ENCODE measurements at places on chromosomes 12 and 14.

DNA sequence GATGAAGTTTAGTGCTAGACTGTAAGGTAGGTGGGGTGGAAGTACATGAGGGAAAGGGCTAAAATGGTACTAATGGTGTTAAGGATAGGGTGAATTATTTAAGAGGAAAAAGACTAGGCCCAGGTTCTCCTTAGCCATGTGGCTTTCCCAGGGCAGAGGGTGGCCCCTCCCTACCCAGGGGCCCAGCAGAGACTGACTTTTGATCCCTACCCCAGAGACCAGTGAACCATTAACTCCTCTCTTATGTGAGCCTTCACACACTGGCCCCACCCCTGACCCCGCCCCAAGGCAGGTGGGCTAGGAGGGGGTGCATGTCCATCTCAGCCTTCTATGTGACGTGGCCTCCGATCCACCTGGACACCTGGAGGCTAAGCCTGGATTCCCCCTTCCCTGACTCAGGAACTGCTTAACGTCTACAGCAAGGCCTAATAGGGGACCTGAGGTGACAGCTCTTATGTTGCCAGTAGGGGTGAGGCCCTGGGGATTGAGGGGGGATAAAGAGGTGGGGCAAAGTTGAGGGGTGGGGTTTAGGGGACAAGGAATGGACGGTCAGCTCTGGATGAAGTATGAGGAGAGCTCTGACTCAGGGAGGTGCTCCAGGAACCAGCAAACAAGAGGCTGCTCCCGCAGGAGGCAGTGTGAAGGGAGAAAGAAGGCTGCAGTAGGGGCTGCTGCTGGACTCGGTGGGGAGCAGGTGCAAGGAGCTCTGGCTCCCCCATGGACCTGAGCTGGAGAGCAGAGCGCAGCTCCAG lies 757 bp downstream of the SLC39A5 start:
- DNase-seq: no peak

DNA sequence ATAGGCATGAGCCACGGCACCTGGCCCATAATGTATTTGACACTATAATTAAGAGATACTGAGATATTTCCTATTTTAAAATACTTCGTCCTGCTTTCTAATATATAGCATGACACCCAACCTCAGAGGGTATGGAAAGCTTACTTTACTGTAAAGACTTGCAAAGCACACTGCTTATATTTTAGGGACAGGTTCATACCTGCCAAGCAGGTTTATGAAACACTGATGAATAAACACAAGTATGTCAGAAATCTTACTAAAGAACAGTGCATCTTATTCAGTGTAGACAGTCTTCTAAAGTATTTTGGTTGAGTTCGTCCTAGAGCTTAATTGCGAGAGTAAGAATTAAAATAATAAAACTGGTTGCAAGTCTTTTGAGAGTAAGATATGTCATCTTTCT lies 65.4 kb downstream of the PPFIBP1 start:
- no peak for DNase-seq

DNA sequence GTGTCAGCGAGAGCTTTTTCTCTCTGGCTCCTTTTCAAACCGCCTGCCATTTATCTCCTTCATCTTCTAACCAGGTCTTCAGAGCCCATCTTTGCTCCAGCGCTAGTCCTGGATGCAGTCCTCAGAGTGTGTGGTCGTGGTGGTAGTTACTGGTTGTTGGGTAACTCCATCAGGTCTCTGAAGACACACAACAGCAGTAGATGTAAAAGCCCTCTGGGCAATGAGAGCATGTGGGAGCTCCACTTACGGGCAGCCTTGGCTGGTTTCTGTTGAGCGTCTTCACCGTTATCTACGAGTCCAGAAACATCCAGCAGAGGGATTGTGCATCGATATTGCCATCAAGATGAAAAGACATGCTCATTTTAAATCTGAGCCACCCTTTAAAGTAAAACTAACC lies 61.2 kb downstream of the FBXL14 start:
- DNase-seq: no peak

DNA sequence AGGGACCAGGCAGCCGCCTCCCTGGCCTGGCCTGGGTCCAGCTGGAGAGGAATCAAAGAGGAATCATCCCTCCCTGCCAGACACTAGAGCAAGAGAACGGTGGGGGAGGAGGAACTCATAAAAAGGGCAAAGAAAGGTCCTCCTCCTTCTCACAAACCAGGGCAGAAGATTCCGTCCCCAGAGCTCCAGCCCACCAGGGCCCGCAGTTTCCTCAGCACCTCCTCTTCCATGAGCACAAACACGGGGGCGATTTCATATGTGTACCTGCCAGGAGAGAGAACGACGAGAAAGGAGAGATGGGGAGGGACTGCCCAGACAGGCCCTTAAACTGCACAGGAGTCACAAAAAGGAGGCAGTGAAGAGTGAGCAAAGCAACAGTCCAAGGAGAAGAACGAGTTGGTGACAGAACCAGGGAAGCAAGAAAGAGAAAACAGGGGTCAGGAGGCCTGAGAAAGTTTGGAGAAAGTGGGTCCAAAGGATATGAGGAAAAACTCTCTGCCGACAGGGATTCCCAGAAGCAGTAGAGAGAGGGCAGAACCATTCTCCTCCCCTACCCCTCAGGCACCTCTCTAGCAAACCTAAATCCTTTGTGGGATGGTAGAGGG lies 8.7 kb upstream of the ZNF740 start:
- DNase-seq: no peak

DNA sequence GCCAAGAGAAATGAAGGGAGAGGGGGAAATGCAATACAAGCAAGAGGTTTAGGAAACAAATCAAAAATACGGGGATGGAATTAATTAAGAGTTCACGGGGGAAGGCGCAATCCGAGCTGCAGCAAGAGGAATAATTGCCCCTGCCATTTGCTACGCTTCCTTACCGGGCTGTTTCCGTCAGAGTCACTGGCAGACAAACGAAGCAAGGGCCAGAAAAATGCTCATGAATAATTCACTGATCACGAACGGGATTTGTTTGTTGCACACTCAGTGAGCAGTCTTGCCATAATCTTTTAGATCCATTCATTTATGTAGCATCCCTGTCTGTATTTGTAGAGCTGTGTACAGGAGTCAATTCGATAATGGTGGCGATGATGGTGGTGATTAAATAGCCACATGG lies 39.0 kb downstream of the PLXNC1 start:
- no peak for DNase-seq

- peak; percentile 5 for DNase-seq
These were observed 29.2 kb downstream of the PRMT8 start for GRCh38 chr12:3520168-3520567.

DNA sequence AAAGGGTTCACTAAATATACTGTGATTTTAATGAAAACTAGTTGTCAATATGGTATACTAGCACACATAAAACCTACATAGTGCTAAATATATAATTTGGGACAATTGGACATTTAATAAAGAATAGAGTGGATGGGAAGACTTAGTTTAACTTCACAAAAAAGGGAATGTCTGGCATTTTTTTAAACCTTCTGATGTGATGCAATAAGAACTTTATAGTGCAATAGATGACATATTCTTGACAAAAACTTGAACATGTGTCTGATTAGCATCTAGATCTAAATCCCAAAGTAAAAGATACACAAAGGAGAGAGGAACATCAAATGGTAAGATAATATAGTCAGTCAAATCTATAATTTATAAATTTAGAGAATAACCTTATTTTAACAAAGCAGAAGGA lies 488.3 kb upstream of the SYT1 start:
- peak; percentile 2 for DNase-seq

DNA sequence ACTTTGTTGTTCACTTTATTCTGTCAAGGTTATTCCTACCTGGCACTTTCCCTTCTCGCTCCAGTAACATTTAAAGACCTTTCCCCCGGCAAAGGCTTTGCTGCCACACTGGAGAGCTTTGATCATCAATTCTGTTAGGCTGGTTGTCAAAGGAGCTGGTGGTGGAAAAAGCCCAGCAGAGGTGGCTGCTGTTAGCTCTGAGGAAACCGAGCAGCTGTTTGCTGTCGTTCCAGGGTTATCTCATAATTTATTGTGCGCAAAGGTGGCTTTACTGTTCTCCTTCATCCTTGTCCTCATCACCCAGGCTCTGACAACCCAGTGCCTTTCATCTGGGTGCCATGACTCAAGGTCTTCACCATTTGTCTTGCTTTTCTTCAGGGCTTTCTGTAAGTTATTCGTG lies 38.2 kb upstream of the CRADD start:
- DNase-seq: no peak

- DNase-seq: no peak
These were observed 155.0 kb upstream of the RTL1 start for GRCh38 chr14:101058571-101058970.

DNA sequence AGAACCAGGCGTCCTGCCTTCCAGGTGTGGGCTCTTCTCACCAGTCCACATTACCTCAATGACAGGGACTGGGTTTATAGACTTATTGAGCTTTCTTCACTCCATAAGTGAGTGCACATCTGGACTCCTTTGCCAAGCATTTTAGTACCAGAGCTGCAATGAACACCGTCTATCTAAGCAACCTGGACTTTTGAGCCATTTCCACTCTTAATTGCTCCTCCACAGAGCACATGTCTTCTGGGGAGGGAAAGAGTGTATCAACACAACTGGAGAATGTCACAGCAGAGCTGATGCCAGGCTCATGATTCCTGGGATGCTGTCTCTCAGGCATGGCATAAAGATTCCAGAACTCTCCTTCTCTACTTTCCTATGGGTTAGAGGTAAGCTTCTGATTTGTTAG lies 43.0 kb upstream of the BDKRB2 start:
- DNase-seq: no peak

GRCh38 chr14:85556267-85556666 lies 26.3 kb downstream of the FLRT2 start:
- no peak for DNase-seq

DNA sequence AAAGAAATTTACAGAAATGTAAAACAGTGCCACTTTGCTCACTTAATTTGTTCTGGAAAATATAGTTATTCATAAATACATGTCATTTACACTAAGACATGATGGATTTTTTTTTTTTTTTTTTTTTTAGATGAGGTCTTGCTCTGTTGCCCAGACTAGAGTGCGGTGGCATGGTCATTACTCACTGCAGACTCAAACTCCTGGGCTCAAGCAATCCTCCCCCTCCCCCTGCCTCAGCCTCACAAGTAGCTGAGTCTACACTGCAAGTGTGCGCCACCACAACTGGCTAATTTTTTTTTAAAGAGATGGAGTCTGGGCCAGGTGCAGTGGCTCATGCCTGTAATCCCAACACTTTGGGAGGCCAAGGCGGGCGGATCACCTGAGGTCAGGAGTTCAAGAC lies 101.2 kb downstream of the PPP2R5C start:
- no peak for DNase-seq

GRCh38 chr12:100460702-100461101 lies 13.0 kb upstream of the NR1H4 start:
- DNase-seq: no peak

DNA sequence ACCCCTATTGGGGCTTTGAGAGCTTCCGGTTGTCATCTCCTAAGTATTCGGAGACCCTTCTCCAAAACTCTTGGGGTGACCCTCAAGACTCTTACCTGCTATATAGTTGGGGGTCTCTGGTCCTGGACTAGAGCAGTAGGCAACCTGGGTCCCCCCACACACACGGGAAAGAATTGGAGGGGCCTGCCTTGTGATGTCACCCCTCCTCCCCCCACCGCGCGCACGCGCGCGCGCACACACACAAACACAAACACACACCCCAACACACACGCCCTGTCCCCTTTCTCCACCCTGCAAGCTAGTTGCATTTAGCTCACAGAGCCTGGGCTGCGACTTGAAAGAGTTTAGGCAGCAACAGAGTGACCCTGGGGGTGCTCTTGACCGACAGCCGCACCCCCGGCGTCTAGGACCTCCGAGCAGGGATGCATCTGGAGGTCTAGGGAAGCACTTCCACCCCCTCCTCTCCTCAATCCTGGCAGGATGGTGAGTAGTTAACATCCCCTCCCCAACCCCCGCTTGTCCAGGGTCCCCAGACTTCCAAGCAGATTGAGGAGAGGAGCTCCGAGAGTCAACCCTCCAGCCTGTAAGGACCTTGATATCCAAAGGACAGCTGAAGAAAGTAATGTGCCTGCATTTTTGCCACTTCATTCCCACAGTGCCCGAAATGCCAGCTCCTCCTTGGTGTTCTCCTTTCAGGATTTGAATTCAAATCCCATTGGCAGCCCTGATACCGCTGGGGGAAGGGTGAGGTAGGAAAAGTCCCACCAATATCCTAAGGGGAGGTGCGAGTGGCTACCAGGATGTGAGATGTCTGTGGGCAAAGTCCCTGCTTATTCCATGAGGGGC lies 1.4 kb upstream of the DNAJC14 start:
- peak; percentile 76 for DNase-seq

DNA sequence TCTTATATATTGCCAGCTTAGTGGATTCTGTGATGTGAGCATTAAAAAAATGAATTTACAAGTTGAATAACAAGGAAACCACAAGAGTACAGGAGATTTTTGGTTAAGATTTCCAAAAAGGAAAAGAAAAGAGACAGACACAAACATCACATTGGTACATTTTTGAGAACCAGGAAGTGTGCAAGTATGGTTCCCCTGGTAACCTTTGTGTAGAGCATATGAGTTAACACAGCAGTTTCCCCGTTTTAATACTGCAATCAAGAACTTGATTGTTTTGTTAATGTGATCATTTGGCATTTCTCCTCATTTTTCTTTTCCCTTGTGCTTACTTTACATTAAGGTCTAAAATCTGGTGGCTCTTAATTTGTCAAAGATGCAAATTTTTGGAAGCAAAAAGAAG lies 490.4 kb upstream of the ATP2B1 start:
- DNase-seq: peak; percentile 15

DNA sequence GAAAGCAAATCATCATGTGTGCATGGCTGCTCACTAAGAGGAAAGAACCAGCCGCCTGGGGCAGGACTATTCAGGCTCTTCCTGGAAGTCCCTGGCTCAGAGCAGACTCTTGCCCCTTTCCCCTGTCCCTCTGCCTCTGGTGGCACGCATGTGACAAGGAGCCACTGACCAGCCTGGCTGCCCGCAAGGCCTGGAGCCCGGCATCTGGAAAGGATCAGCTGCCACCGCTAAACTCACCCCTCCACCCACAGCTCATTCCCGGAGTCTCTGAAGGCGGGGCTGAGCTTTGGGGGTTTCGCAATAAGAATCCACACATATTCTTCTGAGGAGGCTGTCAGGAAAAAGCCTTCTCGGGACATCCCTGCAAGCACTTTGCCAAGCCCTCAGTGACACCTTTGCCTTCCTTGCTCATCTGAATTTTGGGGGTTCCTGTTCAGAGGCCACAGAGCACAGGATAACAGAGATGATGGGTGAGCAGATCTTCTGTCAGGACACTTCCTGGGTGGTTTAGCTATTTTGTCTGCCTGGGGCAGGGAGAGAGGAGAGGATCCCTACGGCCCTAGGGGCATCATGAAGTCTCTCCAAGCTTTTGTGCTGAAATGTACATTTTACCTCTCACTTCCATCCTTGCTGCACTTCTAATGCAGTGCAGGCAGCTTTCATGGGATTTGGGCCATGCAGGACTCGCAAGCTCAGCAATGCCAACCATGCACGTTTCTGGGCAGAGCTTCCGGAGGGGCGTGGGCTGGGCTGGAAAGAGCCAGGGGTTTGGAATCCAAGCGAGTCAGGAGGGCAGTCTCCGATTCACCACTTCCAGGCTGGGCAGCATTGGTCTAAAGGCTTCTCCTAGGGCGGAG lies 124.8 kb upstream of the MAP1LC3B2 start:
- DNase-seq: peak; percentile 85

DNA sequence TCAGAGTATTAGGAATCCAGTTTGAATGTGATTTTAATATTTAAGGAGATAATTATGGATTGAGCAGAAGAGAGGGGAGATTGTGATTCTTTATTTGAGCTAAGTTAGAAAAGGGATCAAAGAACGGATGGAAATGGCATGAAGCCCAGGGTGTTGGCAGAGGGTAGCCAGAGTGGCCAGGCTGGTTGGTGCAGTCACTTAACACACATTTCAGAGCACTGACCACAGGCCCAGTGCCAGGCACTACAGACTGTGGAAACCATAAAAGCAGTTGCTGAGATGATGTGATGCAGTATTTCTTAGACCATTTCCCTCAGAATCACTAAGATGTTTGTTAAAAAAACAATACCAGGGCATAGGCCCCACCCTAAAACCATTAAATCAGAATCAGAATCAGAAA lies 167.7 kb upstream of the AMIGO2 start:
- DNase-seq: no peak
